ENCODE measurements at places on chromosomes 7 and 10.

GRCh38 chr10:16788125-16788524 lies 29.1 kb downstream of the RSU1 start:
- no peak for DNase-seq

DNA sequence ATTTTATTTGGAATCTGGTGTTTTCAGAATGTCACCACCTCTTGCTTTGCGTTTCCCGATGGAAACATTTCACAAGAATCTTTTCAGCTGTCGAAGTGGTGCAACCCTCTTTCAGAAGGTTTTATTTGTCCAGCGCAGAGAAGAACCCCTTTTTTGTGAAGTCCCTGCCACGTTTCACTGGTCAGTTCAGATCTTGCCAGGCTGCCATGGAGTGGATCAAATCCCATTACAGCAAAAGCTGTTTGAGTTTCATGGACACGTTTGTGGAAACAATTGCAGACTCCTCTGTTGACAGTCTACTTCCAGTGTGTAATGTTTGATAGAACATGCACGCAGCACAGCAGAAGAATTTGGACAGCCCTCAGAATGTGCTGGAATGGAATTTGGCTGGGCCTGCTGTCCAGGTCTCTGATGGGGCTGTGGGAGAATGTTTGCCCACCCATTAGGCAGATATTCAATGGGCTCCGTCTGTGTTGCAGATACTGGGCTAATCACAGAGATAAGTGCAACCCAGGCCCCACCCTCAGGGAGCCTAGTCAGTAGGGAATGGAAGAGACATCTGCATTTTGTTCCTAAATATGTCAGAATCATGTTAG lies 143.2 kb downstream of the GRK5 start:
- peak; percentile 58 for DNase-seq

DNA sequence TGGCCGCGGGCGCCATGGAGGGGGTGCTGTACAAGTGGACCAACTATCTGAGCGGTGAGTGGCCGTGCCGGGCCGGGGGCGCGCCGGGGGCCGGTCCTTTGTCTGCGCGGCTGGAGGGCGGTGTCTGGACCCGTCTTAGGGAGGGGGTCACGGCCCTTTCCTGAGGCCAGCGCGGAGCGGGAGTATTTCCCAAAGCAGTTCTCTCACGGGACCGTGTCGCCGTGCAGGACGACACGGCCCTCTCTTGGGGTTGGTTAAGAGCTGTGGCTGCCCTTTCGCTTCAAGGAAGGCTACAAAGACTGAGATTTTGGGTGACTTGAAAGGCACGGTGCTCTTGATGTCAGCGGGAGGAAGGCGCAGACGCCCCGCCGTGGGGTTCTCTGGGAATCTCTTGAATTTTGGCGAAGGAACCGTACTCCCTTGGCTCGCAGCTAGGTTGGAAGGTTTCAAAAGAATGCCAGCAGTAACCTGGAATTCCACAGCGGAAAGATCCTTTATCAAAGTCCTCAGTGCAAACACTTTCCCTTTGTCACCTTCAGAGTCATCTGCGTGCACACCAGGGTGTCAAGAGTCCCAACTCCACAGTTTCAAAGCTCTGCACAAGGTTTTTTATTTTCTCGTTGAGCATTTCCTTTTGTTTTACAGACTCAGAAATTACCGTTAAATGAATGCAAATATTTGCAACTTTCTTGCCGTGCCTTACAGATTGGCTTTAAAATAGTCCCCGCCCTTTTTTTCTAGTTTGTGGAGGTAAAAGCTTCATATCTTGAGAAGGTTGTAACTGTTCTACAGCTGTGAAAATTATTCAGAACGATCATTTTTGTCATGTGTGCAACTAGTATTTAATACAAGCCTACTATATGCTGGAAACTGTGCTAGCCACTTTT lies 780 bp downstream of the PLEKHA8 start:
- peak; percentile 23 for DNase-seq

DNA sequence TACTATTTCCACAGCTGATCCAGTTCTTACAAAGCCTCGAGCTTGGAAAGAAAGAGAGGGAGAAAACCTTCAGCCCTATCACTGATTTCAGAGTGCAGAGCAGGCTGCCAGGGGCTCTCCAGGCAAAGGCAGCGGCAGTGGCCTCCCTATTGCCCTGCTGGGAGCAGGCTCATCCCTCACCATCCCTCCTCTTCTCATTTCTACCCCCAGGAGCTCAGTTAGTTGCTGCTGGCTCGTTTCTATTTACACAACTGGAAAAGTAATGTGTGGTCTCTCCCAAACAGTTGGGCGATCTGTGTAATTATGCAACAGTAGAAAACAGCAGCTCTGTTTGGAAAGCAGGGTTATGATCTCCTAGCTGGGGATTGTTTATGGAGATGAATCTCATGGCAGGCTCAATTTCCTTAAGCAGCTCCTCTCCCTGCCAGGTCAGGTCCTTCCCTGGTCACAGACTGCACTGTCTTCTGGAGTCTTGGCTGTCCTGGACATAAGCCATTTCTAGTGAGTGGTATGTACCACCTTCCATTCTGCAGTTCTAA lies 28.7 kb upstream of the TNS3 start:
- DNase-seq: peak; percentile 70

- no peak for DNase-seq
Measured at GRCh38 chr7:124188576-124188975, 155.7 kb upstream of the TMEM229A start.

- DNase-seq: no peak
Measured at GRCh38 chr10:35600193-35600592, 4.9 kb upstream of the GJD4 start.

- DNase-seq: no peak
Measured at GRCh38 chr7:148266795-148267194, 323.8 kb upstream of the C7orf33 start.

DNA sequence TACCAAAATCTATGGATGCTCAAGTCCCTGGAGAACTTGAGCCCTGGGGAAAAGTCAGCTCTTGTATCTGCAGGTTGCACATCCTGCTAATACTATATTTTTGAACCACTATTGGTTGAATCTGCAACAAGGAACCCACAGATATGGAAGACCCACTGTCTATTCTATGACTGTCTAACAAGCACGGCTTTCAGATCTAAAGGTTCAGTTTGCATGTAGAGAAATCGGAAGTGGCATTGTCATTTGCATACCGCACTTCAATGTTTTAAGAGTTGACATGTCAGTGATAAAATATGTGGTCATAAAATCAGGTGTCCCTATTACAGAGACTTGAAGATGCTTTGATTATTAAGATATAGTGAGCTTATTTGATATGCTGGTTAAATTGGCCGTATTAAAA lies 95.6 kb downstream of the MALRD1 start:
- DNase-seq: no peak

DNA sequence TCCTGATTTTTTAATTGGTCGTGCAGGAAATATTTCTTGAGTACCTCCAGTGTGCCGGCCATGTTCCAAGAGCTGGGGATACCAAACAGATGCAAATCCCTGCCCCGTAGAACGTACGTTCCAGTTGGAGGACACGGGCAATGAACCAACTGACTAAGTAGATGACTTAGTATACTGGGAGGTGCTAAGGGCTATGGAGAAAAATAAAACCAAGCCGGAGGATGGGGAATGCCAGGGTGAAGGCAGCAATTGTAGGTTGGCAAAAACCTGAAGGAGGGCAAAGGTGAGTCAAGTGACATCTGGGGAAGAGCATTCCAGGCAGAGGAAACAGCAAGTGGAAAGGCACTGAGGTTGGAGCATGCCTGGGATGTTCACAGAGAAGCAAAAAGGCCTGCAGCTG lies 6.8 kb upstream of the VSIR start:
- no peak for DNase-seq

DNA sequence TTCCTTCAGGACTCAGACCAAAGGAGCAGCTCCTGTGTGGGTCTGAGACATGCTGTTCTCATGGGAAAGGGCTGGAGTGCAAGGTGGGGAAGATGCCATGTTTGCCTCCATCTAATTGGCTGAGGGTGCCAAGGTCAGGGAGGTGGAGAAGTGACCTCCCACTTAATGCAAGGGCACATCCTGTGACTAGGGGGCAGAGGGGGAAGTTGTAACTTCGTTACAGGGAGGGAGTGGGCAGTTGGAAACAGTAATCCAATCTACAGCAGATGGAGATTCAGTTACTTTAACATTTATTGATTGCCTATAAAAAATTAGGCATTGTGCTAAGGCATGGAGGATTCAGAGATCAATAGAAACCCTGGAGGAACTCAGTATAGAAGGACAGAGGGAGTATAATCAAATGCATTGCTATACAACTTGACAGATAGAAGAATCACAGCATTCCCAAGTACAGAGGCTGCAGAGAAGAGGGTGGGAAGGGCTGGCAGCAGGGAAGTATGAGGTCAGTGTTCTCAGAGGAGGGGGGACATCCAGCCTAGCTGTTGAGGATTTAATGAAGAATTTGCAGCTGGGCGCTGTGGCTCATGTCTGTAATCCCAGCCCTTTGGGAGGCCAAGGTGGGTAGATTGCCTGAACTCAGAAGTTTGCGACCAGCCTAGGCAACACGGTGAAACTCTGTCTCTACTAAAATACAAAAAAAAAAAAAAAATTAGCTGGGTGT lies 75.9 kb downstream of the CCNY start:
- DNase-seq: peak; percentile 41
